ENCODE measurements at places on chromosomes 11 and 22. TPM values are rescaled to one million over a fixed set of nuclear protein-coding genes. Genes with fewer than 3 reads are reported as not detected.

- H3K27me3 ChIP-seq, result no peaks in the 10 kb centered on the region
- H3K36me3 ChIP-seq, result no peaks in the 10 kb centered on the region
- peaks cover 19% of the 10 kb centered on the region for H3K4me1 ChIP-seq
- H3K4me3 ChIP-seq, result no peak overlapping the region
- H3K27ac ChIP-seq, result no peak overlapping the region
These were observed 20.8 kb upstream of the PEX26 start for GRCh38 chr22:18056807-18057474.

DNA sequence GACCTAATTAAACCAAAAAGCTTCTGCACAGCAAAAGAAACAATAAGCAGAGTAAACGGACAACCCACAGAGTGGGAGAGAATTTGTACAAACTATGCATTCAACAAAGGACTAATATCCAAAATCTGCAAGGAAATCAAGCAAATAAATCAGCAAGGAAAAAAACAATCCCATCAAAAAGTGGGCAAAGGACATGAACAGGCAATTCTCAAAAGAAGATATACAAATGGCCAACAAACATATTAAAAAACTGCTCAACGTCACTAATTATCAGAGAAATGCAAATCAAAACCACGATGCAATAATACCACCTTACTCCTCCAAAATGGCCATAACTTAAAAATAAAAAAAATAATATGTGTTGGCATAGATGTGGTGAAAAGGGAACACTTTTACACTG, 5.2 kb downstream of the PLAAT5 start:
- DNase-seq, result no peak
- H3K4me1 ChIP-seq, result no peaks in the 10 kb centered on the region
- no peak overlapping the region for H3K4me3 ChIP-seq
- H3K27me3 ChIP-seq, result no peaks in the 10 kb centered on the region
- no peaks in the 10 kb centered on the region for H3K36me3 ChIP-seq

DNA sequence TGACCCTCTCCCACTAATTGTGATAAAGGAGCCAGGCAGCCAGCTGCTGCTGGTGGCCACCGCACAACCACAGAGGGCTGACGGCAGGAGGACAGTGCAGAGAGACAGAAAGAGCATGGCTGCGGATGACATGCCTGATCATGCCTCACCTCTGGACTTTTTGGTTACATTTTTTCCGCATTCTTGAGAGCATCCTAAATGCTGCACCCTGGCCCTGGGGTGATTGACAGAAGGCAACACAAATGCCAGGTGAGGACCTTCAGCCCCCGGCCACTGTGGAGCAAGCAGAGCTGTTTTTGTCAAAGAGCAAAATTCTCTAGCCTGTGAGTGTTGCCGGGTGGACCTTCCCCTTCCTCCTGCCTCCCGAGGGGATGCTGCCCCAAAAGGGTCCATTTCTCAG, 78.5 kb downstream of the RPS6KA4 start:
- H3K36me3 ChIP-seq, result no peaks in the 10 kb centered on the region
- H3K27ac ChIP-seq, result no peak overlapping the region
- no peaks in the 10 kb centered on the region for H3K27me3 ChIP-seq
- no peak for DNase-seq
- no peaks in the 10 kb centered on the region for H3K4me1 ChIP-seq

DNA sequence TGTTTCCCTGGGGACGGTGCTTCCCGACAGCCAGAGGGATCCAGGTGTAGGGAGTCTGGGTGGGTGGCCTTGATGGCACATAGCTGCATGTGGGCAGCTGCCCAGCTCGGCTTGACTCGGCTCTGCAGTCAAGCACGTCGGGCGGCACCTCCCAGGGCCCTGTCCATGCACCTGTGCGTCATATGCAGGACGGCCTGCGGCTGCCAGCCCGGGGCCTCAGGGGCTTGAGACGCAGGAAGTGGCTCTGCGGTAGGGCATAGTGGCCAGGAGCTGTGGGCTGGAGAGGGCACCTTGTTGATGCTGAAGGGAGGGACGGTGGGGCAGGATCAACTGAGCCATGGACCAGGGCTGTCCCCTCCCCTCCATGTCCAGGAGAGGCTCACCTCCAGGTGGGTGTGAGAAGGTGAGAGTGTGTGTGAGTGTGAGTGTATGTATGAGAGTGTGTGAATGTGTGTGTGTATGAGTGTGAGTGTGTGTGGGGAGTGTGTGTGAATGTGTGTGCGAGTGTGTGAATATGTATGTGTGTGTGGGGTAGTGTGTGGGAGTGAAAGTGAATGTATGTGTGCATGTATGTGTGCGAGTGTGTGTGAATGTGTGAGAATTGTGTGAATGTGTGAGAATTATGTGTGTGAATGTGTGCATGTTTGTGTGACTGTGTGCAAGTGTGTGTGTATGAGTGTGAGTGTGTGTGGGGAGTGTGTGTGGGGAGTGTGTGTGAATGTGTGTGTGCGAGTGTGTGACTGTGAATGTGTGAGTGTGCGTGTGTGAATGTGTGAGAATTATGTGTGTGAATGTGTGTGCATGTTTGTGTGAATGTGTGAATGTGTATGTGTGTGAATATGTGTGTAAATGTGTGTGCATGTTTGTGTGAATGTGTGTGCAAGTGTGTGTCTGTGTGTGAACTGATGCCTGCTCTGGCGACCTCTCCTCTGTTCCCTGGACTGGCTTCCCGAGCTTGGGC, 5.7 kb upstream of the SUN2 start:
- no peaks in the 10 kb centered on the region for H3K36me3 ChIP-seq
- no peak overlapping the region for H3K4me3 ChIP-seq
- no peaks in the 10 kb centered on the region for H3K27me3 ChIP-seq

DNA sequence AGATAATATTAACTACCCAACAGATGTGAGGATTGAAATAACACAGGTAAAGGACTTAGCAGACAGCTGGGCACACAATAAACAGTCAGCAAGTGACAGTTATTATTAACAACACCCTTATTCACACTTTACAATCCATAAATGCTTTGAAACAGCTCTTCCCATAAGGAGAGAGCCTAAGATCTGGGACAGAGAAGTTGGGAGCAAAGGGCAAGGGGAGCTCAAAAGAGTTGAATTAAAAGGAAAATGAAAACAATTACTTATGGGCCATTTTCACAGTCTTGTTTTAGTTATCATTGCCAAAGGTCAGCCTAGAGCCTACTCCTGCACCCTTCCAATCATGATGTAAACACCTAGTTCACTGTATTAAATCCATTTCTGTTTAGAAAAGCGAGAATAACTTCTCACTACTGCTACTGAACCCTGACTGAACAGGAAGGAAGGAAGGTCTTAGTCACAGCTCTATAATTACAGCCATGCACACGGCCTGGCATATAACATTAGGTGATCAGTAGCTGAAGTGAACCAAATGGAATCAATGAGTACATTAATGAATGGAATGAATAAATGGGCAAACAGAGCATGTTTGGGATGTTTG, 111.3 kb downstream of the PLEKHA7 start:
- H3K27ac ChIP-seq, result no peak overlapping the region
- no peaks in the 10 kb centered on the region for H3K27me3 ChIP-seq
- H3K4me1 ChIP-seq, result peaks cover 24% of the 10 kb centered on the region
- H3K4me3 ChIP-seq, result no peak overlapping the region
- no peaks in the 10 kb centered on the region for H3K36me3 ChIP-seq
- no peak for DNase-seq

GRCh38 chr11:116927163-116927974, 89.9 kb upstream of the APOA1 start:
- H3K27me3 ChIP-seq, result no peaks in the 10 kb centered on the region
- DNase-seq, result no peak
- no peak overlapping the region for H3K27ac ChIP-seq
- no peak overlapping the region for H3K4me3 ChIP-seq
- no peaks in the 10 kb centered on the region for H3K36me3 ChIP-seq

DNA sequence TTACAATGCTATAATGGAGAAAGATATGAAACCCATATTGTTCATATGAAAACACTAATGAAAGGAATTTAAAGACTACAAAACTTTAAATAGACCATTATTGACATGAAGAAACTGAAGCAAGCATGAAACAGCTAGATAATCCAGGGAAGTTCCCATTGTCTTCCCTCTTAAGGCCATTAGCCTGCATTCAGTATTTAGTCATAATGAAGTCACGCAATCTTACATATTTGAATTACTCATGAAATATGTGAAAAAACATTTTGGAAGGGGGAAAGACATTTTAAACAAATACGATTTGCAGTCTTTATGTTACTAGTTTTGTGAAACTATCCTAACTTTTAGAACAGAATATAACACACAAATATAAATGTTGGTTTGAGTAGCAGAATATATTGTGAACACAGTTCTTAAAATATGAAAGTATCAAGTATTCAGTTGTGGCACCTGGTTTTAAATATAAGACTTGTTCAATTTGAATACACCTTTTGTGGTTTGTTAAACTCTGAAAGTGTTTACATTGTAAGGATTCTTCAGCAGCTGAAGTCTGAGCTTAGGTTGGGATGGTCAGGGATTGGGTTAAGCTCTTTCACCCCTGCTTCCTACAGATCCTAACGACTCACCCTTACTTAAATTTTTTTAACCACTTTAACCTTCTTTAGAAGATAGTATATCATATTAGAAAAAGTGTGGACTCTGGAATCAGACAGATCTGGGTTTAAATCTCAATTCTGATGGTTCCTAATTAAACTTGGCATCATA, 500.3 kb upstream of the TENM4 start:
- no peaks in the 10 kb centered on the region for H3K4me1 ChIP-seq
- no peaks in the 10 kb centered on the region for H3K27me3 ChIP-seq
- no peak for DNase-seq
- no peak overlapping the region for H3K27ac ChIP-seq
- no peak overlapping the region for H3K4me3 ChIP-seq
- H3K36me3 ChIP-seq, result no peaks in the 10 kb centered on the region

GRCh38 chr11:12375720-12376119, 1.7 kb upstream of the PARVA start:
- no peak overlapping the region for H3K4me3 ChIP-seq
- no peaks in the 10 kb centered on the region for H3K36me3 ChIP-seq
- no peak overlapping the region for H3K27ac ChIP-seq
- DNase-seq, result no peak
- H3K27me3 ChIP-seq, result no peaks in the 10 kb centered on the region

DNA sequence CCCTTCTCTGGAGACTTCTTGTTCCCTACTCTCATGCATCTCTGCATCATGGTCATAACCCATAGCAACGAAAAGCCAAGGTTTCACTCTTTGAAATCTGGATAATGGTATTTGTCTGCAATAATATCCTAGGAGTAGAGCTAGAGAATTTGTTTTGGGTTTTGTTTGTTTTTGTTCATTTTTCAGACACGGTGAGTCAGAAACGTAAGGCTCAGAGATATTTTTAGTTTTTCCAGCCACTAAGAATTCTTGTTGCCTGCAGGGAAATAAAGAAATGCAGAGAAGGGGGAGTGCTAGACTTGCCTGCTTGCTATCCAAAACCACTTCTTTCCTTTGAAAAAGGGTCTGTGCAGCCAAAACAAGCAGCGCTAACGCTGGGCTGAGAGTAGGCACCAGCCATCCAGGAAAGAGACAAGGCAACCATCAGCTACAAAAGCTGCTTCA, 26.0 kb downstream of the POU2AF3 start:
- no peaks in the 10 kb centered on the region for H3K36me3 ChIP-seq
- peak; percentile 23 for DNase-seq
- H3K27me3 ChIP-seq, result no peaks in the 10 kb centered on the region
- H3K4me3 ChIP-seq, result no peak overlapping the region

DNA sequence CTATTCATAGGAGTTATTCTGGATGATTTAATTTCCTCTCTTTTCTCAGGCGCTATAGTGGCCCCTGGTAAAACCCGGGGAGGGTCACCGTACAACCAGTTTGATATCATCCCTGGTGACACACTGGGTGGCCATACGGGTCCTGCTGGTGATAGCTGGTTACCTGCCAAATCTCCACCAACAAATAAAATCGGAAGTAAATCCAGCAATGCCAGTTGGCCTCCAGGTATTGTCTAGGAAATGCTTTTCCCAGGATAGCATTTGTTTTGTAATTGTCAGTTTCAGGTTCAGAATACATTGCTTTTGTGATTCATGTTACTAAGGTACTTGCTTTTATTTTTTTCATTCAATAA, 35.6 kb upstream of the ADSL start:
- peaks cover 26% of the 10 kb centered on the region for H3K36me3 ChIP-seq
- peak overlapping the region; percentile 58 for H3K27ac ChIP-seq
- peaks cover 25% of the 10 kb centered on the region for H3K4me1 ChIP-seq
- DNase-seq, result peak; percentile 17

- DNase-seq, result no peak
- H3K4me3 ChIP-seq, result no peak overlapping the region
- H3K4me1 ChIP-seq, result peaks cover 47% of the 10 kb centered on the region
- H3K36me3 ChIP-seq, result peaks cover 26% of the 10 kb centered on the region
- no peaks in the 10 kb centered on the region for H3K27me3 ChIP-seq
These were observed 2.2 kb downstream of the RPL27A start for GRCh38 chr11:8684600-8685290.

GRCh38 chr11:120615391-120615790, 103.8 kb downstream of the GRIK4 start:
- no peak overlapping the region for H3K4me3 ChIP-seq
- DNase-seq, result peak; percentile 35
- no peak overlapping the region for H3K27ac ChIP-seq
- H3K4me1 ChIP-seq, result peaks cover 11% of the 10 kb centered on the region

DNA sequence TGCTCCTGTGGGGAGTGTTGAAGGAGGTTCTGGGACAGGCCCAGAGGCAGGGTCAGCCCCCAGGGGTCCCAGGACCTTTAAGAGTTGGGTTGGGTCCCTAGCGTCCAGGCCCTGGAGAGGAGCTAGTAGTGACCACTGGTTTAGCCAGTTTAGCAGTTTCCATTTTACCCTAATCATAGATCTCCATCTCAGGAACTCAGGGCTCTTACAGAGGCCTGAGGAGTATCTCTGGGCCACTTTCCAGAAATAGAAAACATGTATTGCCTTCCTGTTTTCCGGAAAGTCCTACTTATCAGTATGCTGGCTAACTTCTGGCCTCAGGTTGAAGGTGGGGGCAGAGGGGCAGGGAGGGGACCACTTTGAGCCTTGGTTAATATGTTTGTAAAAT, 13.5 kb downstream of the NCF4 start:
- no peak overlapping the region for H3K4me3 ChIP-seq
- peaks cover 13% of the 10 kb centered on the region for H3K4me1 ChIP-seq
- H3K27ac ChIP-seq, result no peak overlapping the region
- no peaks in the 10 kb centered on the region for H3K36me3 ChIP-seq

- no peaks in the 10 kb centered on the region for H3K4me1 ChIP-seq
These were observed 44.2 kb downstream of the CCDC81 start for GRCh38 chr11:86418917-86419316.

- no peak overlapping the region for H3K4me3 ChIP-seq
- H3K27ac ChIP-seq, result no peak overlapping the region
- H3K4me1 ChIP-seq, result no peaks in the 10 kb centered on the region
- no peaks in the 10 kb centered on the region for H3K36me3 ChIP-seq
- H3K27me3 ChIP-seq, result no peaks in the 10 kb centered on the region
These were observed 43.9 kb downstream of the ELFN2 start for GRCh38 chr22:37383341-37383740.

- peaks cover 16% of the 10 kb centered on the region for H3K36me3 ChIP-seq
- H3K4me1 ChIP-seq, result no peaks in the 10 kb centered on the region
- H3K27ac ChIP-seq, result no peak overlapping the region
These were observed 3.4 kb downstream of the PTGDR2 start for GRCh38 chr11:60852117-60852981.

- no peaks in the 10 kb centered on the region for H3K27me3 ChIP-seq
- peak overlapping the region; percentile 97 for H3K27ac ChIP-seq
- peaks cover 99% of the 10 kb centered on the region for H3K4me1 ChIP-seq
- no peak overlapping the region for H3K4me3 ChIP-seq
- DNase-seq, result peak; percentile 65
These were observed 17.7 kb downstream of the CTNND1 start for GRCh38 chr11:57779276-57779675.

GRCh38 chr11:44133335-44133946, 38.0 kb downstream of the EXT2 start:
- H3K4me1 ChIP-seq, result no peaks in the 10 kb centered on the region
- H3K27ac ChIP-seq, result no peak overlapping the region
- no peak overlapping the region for H3K4me3 ChIP-seq

Gene APOBEC3G
- 10.2 TPM for total RNA-seq

Gene MLC1
- not detected for total RNA-seq

Gene MACROD1
- total RNA-seq, result 68.7 TPM

Gene NEFH
- 0.33 TPM for total RNA-seq

Gene APIP
- 54.3 TPM for total RNA-seq

Gene CST6
- total RNA-seq, result 13.5 TPM

Gene DRD2
- total RNA-seq, result not detected

Measured in thyroid gland (tissue), 4 donors.